ENCODE measurements at places on chromosomes 7 and 10.
A peak's percentile ranks its signal among the peaks of the same experiment; 100 is the strongest.

DNA sequence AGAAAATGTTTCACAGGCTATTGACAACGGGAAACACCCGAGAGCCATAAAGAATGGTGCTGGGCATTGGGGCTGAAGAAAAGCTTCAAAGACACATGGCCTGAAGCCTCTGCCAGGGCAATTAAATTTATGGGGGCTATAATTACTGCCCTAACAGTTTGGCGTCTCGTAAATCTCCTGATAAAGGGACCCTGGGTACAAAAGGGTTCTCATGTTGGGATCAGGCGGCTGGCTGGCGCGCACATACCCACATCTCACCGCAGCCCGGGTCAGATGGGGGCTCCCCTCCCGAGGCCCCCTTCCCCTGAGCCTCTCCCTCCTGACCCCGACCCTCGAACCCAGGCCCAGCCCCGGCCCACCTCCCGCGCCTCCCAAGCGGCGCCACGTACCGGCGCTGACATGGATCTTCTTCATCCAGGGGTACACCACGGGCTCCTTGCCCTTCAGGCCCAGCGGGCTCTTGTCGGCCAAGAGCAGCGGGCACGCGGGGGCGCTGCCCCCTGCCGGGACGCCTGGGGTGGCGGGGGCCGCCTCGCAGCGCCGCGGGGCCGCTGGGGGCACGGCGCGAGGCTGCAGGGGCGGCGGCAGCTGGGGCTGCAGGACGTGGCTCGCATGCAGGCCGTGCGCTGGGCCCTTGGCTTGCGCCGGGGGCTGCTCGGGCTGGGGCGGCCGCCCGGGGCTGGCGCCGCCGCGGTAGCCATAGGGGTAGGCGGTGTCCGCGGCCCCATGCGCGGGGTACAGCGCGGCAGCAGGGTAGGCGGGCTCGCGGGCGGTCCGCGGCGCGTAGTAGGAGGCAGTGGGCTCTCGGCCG, 623 bp downstream of the HOXA4 start:
- no peak for DNase-seq

DNA sequence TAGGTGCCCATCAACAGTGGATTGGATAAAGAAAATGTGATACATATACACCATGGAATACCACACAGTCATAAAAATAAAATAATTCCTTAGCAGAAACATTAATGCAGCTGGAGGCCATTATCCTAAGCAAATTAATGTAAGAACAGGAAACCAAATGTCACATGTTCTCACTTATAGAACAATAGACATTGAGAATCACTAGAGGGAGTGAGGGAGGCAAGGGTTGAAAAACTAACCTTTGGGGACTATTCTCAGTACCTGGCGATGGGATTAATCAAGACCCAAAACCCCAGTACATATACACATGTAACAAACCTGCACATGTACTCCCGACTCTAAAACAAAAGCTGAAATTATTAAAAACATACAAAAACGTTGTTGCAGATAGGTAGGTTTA, 222.6 kb downstream of the SEMA3E start:
- peak; percentile 4 for DNase-seq

DNA sequence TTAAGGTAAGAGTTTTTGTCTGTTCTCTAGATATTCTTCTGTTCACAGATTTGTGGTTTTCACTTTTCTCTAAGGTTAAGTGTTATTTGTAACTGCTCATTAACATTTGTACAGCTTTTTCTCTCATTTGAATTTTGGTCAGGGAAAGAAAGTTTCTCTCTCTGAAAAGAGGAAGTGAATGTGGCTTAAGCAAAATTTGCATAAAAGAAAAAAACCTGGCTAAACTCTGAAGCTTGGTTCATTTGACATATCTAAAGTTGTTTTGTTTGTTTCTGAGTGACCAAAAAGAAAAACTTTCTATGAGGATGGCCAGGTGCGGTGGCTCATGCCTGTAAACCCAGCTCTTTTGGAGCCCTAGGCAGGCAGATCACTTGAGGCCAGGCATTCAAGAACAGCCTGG, 22.0 kb upstream of the SLC26A4 start:
- DNase-seq = no peak

DNA sequence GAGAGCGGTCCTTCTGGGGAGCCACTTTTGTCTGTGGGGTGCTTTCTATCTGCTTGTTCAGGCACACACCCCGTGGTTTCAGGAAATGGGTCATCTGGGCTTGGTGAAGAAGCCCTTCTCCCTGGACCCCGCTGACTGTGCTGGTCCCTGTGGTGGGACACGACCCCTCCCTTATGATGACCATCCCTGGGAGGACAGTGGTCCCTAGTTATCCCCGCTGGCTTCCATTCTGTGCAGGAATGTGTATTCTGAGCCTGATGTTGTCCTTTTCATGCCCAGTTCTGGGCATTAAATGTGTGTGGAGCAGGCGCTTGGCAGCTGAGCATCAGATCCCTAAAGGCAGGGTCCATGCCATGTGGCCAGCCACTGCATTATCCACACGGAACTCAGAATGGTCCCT, 71.6 kb downstream of the TCERG1L start:
- no peak for DNase-seq

GRCh38 chr10:90079819-90080218, 378.4 kb downstream of the KIF20B start:
- DNase-seq = no peak

GRCh38 chr7:134662166-134662870, 15.7 kb downstream of the BPGM start:
- DNase-seq = no peak

DNA sequence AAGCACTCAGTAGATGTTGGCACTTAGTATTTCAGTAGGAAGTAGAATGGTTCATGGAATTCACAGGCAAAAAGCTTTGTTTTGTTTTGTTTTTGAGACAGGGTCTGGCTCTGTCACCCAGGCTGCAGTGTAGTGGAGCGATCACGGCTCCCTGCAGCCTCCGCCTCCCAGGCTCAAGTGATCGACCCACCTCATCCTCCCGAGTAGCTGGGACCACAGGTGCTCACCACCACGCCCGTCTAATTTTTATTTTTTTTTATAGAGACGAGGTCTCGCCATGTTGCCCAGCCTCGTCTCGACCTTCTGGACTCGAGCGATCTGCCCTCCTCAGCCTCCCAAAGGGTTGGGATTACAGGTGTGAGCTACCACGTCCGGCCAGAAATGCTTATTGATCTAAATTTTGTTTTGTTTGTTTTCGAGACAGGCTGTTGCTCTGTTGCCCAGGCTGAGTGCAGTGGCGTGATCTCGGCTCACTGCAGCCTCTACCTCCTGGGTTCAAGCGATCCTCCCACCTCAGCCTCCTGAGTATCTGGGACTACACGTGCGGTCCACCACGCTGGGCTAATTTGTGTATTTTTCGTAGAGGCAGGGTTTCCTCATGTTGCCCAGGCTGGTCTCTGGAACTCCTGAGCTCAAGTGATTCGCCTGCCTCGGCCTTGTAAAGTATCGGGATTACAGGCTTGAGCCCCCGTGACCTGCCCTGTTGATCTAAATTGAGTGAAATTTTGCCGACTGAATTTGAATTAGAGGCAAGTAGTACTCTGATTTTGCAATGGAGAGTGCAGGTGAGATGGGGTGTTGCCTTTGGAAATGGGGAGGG, 1.7 kb downstream of the GLRX3 start:
- DNase-seq = no peak

DNA sequence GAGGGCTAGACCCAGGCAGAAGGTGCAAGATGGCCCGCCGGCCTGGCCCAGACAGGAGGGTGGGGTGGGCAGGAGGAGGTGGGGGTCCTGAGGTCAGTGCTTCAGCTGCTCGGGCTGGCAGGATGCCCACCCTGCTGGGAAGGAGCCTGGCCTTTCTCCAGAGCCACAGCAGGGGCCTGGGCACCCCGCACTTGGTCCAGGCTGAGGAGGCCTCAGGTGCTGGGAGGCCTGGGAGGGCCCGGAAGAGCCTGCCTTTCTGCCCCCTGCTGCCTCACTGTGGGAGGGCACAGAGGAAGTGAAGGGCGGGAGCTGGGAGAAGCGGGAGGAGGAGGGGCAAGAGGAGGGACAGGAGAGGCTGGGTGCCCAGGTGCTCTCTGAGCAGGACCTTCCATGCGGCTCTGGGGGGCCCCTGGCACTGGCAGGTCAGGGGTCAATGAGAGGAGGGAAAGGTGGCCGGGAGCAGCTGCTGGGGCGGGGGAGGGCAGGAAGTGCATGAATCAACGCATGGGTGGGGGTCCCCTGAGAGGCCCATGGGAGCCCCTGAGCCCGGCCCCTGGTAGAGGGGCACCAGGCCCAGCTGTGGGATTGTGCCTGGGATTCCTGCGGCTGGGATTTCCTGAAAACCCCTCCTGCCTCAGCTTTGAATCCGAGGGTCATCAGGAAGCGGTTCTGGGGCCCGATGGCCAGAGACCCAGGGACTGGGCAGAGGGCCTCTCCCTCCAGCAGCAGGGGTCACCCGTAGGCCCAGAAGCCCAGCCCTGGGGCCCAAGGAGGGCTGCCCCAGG, 49.9 kb downstream of the PWWP2B start:
- peak; percentile 60 for DNase-seq

- DNase-seq = no peak
Measured at GRCh38 chr10:126928274-126928673, 23.0 kb downstream of the DOCK1 start.

GRCh38 chr7:129100827-129101166, 43.7 kb upstream of the TSPAN33 start:
- DNase-seq = no peak

DNA sequence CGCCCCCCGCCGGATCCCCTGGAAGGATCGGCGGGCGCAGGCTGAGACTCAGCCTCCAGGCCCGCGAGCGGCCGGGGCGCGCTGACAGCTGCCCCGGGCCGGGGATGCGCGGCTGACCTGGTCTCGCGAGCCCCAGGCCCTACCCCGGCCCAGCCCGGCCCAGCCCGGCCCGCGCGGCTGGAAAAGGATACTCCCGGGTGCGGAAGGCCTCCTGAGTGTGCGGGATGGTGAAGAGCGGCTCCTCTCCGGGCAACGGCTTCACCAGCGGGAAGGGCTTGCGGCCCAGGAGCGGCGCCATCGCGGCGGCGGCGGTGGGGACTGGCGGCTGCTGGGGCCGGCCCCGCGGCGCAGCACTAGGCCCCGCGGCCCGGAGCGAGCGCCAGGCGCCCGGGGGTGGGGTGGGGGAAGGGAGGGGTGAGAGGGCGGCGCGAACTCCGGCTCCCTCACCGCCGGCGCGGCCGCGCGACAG, 423 bp downstream of the BAZ1B start:
- DNase-seq = peak; percentile 64

GRCh38 chr10:774661-775244, 85.3 kb upstream of the DIP2C start:
- no peak for DNase-seq

GRCh38 chr10:101778781-101779543, 3.0 kb upstream of the FGF8 start:
- DNase-seq = no peak

GRCh38 chr7:78487464-78487863, 688.9 kb downstream of the PHTF2 start:
- DNase-seq = no peak
